Activated naive CD4-positive, alpha-beta T cell treated with anti-CD3 and anti-CD28 coated beads, Interleukin-2, amount 10 ng/mL, durations not matched to agents 5 hours and 36 hours (primary cell): ENCODE measurements at places on chromosomes 7 and 10. TPM values are rescaled to one million over a fixed set of nuclear protein-coding genes. Genes with fewer than 3 reads are reported as not detected.

Gene MRLN
- total RNA-seq, result not detected

Gene NUTM2A
- 0.43 TPM for total RNA-seq

Gene IL6
- 5.8 TPM for total RNA-seq

Gene HOXA11
- total RNA-seq, result not detected

Gene ABCB1
- 2.2 TPM for total RNA-seq

Gene TRIM4
- total RNA-seq, result 33.9 TPM

Gene C7orf33
- total RNA-seq, result not detected

Gene CTAGE8
- total RNA-seq, result 1.6 TPM

Gene ADCYAP1R1
- total RNA-seq, result not detected

Gene CLDN3
- total RNA-seq, result not detected

Gene MBL2
- not detected for total RNA-seq

Gene SPDYE2B
- not detected for total RNA-seq

Gene GCK
- 0.14 TPM for total RNA-seq

Gene ZNF736
- total RNA-seq, result 24.2 TPM

Gene CLCN1
- total RNA-seq, result not detected

Gene PRR15
- total RNA-seq, result not detected

Gene PON2
- 1.6 TPM for total RNA-seq

Gene KCND2
- not detected for total RNA-seq
